Stimulated activated CD4-positive, alpha-beta T cell treated with anti-CD3 and anti-CD28 coated beads, Interleukin-2, amount 100 ng/mL, for 4 hours (primary cell): ENCODE measurements at places on chromosomes 3 and 15.

DNA sequence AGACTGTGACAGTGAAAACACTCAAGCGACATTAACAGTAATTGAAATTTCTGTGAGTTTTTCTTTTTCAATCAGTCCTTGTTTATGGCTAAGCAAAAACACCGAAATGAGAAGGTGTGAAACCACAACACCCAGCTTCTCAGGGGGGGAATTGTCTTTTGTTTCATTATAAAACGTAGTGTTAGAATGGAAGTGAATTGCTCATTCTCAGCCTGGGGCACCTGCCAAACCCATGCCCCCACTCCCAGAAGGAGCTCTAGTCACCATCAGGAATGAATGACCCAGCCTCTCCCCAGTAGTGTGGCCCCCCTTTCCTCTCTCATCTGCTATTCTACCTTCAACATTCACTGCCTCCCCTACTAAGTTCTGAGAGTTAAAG lies 185.8 kb upstream of the CFAP20DC start:
- no peak for DNase-seq

DNA sequence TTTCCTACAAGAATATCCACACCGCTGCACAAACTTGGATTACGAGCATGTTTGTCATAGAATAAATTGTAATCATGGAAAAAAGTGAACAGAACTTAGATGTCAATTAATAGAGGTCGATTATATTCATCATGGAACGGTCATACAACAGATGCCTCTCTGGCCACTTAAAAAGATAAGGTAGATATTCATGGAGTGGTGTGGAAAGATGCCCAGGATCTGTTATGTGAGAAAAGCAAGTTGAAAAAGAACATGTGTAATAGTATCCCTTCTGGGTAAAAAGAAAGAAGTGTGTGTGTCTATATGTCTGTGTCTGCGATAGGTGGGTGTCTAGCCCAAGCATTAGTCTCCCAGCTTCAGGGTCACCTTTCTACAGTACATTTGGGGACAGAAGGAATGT lies 113.3 kb downstream of the ANP32A start:
- no peak for DNase-seq

DNA sequence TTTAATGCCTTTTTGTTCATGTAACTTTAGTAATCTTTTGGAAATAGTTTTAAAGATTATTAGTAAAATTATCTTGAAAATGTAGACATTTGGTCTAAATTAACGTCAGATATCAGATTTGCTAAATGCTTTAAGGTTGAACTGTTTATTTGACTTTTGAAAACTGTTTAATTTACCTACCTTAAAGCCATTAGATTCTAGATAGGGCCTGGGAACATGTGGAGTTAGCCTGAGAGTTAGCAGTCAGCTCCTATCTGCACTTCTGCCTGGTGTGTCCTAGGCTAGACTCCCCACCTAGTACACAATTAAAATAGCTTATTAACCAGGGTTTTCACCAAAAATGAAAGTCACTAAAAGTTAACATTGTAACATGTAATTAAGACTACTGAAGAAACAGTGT lies 53.7 kb upstream of the CFAP20DC start:
- no peak for DNase-seq

- DNase-seq, result no peak
These were observed 212.3 kb upstream of the BHLHE40 start for GRCh38 chr3:4766716-4767499.

GRCh38 chr3:2915826-2916225 lies 194.3 kb downstream of the IL5RA start:
- DNase-seq, result no peak

DNA sequence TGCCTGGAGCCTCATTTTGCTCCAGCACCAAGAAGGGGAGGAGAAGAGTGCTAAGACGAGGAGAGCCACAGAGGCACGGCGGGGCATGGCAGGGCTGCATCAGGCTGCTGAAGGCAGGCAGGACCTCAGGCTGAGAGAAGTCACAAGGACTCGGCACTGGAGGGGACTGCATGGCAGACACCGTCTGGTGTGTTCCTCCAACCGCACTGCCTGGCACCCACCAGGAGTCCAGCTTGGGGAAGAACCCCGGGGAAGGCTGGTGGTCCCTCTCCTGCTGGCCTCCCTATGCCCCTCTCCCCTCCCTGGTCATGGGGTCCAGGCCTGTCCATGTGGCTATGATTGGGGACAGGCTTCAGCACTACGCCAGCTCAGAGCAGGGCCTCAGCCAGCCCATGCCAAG lies 153.2 kb upstream of the MEF2A start:
- no peak for DNase-seq

DNA sequence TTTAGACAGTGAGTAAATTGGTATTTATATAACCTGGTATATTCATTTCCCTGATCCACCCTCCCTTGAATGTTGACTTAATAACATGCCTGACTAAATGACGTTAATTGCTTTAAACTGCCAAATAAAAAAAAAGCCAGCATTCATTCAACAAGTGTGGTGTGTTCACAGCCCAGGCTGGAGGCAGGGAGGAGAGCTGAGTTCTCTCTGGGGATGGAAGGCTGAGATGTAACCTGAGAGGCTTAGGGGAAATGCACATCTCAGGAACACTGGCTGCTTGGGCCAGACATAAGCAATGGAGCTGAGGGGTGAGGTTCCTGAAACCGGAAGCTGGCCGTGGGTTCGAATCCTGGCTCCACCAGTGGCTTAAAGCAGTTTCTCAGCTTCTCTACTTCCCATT lies 17.3 kb downstream of the CACNA2D3 start:
- DNase-seq, result no peak

- DNase-seq, result peak; percentile 46
These were observed 62.5 kb downstream of the SFMBT1 start for GRCh38 chr3:52983336-52983807.

GRCh38 chr15:39213385-39213840 lies 367.5 kb upstream of the THBS1 start:
- no peak for DNase-seq

DNA sequence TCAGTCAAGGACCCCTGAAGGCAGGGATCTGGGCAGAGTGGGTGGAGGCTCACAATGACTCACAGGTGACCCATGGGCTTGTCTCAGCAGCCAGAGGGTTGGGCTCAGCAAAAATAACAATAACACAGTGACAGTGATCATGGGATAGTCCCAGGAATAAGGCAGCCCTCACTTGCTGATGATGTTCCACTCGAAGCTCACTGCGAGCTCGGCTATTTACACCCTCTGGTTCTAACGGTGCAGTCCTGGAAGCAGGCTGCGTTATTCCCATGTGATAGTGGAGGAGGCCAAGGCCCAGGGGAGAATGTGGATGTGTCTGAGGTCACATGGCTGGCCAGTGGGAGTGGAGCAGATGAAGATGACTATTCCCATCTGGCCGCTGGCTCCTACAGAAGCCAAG lies 16.2 kb downstream of the CCDC33 start:
- DNase-seq, result no peak

- DNase-seq, result no peak
These were observed 22.3 kb upstream of the CFAP161 start for GRCh38 chr15:81111510-81112470.

DNA sequence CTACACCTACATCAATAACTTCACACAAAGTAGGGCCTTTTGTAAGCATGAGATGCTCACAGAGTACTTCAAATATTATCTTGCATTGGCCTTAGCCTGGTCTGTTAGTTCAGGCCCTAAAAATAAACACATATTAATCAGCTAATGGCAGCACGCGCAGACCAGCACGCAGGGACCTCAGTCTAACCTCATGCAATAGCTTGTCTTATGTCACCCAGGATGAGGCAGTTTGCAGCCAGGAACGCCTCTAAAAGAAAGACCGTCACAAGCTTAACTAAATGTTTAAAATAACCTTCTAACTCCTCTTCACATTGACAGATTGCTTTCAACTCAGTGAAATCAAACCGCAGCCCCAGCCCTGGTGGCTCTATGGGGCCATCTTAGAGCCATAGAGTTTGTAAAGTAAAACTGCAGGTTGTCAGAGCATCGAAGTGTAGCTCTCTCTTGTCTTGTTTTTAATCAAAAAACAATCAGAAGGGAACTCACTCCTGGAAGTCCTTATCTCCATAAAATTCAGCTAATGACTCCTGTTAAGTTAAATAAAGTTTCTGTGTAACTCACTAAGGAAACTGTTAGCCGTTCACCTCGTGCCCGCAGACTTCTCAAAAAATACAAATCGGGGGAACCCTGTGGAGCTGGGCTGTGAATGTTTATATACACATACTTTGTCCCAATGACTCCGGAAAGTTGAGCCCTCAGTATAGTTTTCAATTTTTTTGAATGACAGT lies 212.6 kb downstream of the CDIN1 start:
- DNase-seq, result no peak

DNA sequence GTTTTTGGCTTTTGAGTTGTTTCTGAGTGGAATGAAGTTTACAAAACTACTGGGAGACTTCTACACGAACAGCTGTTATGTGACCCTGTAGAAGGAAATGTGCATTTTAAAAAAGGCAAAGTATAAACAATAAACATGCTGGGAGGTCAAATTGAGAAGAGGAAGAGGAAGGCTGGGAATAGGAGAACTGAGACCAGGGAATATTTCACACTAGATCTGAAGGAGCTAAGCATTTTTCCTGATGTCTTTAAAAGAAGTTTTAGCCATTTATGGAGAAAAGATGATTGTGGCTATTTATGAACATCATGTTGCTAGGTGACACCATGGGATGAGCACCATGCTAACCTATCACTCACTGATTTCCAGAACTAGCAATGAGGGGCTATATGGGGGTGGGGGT lies 76.3 kb upstream of the FAM98B start:
- DNase-seq, result no peak

DNA sequence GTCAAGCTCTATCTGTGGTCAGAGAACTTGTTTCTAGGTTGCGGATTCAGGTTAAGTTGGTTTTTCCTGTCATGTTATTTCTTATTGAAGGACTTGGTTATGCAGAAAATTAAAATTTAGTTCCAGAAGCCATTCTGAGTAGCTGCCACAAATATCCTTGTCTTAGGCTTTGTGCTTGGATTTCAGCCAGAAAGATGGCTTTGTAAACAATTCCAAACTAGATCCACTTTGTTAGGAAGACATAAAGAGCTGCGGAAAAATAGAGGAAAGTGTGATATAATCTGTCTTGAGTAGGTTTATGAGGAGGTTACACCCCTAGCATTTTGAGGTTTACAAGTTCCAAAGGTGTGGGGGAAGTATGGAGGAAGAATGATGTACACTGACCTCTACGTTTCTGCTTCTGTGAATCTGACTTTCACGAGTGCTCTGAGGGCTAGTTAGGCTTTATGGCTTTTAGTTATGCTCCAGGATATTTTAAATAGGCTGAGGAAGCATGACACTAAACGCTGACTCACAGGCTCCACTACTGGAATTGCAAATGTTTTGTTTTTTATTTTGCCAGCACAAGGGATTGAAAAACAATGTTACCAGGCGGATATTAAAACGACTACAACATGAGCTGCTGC lies 46.3 kb upstream of the UTS2B start:
- no peak for DNase-seq

DNA sequence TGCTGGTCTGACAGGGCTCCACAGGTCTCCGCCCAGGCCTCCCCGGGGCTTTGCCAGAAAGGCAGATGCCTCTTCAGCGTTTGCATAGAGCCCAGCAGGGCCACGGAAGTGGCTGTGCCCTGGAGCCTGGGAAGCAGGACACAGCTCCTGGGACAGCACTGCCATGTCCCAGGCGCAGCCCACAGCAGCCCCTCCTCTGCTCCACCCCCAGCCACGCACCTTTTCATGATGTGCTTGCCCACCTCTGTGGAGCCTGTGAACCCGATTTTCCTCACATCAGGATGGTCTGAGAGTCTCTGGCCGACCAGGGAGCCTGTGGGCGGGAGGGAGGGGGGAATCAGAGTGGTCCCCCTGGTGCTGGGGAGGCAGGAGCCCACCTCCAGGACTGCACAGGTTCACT lies 33.9 kb upstream of the SLC41A3 start:
- DNase-seq, result no peak

DNA sequence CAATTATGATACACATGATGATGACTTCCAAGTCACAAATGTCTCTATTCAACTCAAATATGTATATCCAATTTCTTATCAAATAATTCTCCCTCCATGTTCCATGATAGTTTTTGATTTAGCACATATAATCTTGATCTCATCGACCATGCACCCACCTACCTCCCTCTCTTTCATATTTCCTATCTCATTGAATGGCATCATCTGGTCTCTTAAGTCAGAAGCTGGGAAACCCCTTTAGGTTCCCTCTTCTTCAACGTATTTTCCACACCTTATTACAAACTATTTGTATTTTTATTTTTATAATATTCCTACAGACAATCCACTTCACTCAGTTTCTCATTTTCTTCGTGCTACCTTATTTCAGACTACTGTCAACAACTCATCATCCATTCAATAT lies 56.9 kb upstream of the DPH6 start:
- DNase-seq, result no peak

- no peak for DNase-seq
These were observed 160.3 kb downstream of the MTHFS start for GRCh38 chr15:79736435-79737000.

- DNase-seq, result peak; percentile 55
These were observed 15.4 kb upstream of the CSPG4 start for GRCh38 chr15:75727851-75728715.

DNA sequence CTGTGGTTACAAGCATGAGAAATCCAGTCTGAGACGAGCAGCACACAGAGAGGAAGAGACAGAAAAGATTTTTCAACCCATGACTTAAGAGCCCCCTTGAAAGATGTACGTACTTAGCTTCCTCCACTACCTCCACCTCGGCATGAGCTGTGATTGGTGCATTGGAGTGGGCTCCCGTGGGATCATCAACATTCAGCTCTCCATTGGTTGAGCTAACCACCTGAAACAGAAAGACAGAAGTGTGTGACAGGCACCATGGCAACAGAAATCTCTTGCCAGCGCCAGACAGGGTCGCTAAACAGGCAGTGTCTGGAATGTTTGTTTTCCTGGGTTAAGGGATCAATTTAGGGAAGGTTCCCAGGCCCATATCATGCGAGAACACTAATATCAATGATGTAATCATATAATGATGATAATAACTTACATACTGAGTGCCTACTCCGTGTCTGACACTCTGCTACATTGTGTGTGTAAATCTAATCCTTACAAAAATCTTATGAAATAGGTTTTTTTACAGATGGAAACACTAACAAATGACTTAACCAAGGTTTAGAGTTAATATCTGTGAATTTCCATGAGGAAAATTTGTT lies 17.5 kb upstream of the PPIB start:
- DNase-seq, result no peak

- peak; percentile 35 for DNase-seq
These were observed 50.5 kb downstream of the THBS1 start for GRCh38 chr15:39631357-39631756.

- no peak for DNase-seq
These were observed 36.2 kb downstream of the ZNF589 start for GRCh38 chr3:48276911-48277641.
